ENCODE measurements at places on chromosomes 6 and 20.

DNA sequence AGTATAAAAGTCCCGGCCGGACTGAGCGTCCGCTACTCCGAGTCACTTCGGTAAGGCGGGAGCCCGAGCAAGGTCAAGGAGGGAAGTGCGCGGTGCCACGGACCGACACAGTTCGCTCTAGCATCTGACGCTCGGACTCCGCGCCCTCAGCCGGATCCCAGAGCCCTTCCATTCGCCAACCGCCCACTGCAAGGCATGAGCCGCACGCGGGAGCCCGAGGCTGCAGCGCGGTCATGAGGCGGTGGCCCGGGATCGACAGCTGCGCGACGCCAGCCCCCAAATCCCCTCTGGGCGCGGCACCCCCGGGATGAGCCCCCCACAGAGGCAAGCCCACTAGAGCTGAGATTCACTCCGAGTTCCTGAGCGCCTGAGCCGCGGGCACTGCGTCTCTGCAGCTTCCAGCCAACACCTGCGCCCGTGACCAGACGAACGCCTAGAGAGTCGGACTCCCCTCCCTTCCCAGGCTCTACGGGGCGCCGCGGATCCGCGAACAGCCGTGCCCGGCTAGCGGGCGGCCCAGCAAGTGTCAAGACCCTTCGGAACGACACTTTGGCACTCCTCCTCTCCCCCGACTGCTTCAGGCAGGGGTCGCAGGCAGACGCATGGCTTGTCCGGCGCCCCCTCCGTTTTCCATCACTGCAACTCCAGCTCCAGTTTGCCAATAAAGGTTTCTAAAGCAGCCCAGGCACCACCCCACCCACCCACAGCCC is 725 bp upstream of the ISM1 start:
- DNase-seq, result no peak

- DNase-seq, result no peak
These were observed 52.9 kb downstream of the NFATC2 start for GRCh38 chr20:51489611-51490010.

DNA sequence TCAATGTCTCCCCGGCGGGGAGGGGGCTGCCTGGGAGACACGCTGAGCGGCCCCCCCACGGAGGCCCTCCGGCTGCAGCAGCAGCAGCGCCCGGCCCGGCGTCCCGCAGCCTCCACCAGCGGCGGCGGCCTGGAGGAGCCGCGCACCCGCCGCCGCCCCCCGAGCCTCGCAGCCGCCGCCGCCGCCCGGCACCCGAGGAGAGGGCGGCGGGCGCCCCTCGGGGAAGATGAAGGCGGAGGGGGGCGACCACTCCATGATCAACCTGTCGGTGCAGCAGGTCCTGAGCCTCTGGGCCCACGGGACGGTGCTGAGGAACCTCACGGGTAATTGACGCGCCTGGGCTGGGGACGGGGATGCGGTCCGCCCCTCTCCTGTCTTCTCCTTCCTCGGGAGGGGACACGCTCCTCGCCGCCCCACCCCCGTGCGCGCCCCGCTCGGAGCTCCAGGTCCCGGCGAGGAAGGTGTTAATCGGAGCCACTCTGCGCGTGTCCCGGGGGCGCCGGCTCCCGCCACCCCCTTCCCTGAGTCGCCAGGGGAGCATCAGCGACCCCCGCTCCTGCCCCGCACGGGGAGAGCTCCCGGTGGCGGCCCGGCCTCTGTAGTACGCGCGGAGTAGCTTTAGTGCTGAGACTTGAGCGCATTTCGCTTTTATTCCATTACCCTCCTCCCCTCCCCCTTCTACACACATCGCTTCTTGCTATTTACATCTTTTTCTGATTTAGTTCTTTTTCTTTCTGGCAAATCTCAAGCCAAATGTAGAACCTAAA is 686 bp downstream of the TMEM170B start:
- DNase-seq, result no peak

DNA sequence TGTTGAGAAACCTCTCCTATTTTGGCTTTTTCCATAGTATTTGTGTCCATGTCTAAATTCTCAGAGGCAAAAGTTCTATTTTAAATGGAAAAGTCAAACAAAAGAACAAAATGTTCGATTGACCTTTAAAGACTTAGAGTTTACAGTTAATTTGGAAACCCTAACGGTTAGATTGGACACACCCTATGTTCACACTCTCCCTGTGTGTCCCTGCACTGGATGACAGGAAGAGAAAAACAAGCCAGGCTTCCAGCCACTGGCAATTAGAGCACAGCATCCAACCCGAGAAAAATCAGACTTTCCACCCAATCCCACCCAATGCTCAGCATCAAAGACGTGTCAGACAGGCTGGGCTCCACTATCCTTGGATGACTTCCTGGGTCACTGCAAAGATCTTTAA is 241.3 kb downstream of the TBXT start:
- no peak for DNase-seq

- no peak for DNase-seq
These were observed 247.9 kb downstream of the SLC24A3 start for GRCh38 chr20:19460386-19460785.

DNA sequence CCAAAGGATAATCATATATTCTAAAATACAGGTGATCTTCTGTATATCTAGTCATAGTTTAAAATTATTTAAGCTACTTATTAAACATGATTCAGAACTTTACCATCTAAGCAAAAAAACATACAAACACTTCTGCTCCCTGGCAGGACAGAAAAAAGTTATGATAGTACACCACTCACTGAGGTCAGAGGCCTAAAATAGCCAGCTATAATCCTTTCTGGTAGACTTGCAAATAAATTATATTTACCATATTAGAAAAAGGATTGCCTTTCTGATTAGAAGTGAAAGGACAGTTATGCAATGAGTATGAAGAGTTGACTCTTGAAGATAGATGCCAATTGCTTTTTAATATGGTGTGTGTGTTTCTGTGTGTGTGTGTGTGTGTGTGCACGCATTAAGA is 207.4 kb downstream of the BMP2 start:
- no peak for DNase-seq
